Heart left ventricle (tissue), 16 donors: ENCODE measurements at places on chromosomes 1 and 21. TPM values are rescaled to one million over a fixed set of nuclear protein-coding genes. Genes with fewer than 3 reads are reported as not detected.

GRCh38 chr1:203323587-203323986 lies 18.3 kb downstream of the BTG2 start:
- DNase-seq: no peak
- H3K27ac ChIP-seq: peak overlapping the region; percentile 99
- no peak overlapping the region for H3K4me3 ChIP-seq
- no peaks in the 10 kb centered on the region for H3K36me3 ChIP-seq
- no peaks in the 10 kb centered on the region for H3K27me3 ChIP-seq
- H3K4me1 ChIP-seq: peaks cover 7% of the 10 kb centered on the region

- peaks cover 13% of the 10 kb centered on the region for H3K4me1 ChIP-seq
- no peak overlapping the region for H3K27ac ChIP-seq
- no peaks in the 10 kb centered on the region for H3K27me3 ChIP-seq
- no peak for DNase-seq
Observed at GRCh38 chr1:51433972-51434510, 85.0 kb downstream of the EPS15 start.

DNA sequence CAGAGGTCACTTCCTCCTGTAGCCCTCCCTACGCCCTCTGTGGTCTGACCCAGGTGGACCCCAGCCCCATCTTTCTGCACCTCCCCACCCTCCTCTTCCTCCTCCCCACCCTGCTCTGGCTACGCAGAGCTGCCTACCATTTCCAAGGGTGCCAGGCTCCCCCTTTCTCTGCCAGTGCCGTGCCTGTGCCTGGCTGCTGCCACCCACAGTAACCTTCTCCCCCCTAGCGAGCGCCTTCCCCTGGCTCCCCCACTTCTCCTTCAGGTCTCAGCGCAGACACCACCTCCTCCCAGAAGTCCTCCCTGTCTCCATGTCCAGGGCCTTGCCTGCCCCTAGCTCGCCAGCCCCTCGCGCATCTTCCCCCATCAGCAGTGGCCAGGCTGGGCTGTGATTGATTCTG lies 471.5 kb downstream of the PTPRU start:
- peaks cover 13% of the 10 kb centered on the region for H3K4me1 ChIP-seq
- no peak for DNase-seq
- no peak overlapping the region for H3K27ac ChIP-seq
- H3K4me3 ChIP-seq: no peak overlapping the region

- H3K4me3 ChIP-seq: no peak overlapping the region
- H3K4me1 ChIP-seq: no peaks in the 10 kb centered on the region
- no peak for DNase-seq
- peaks cover 8% of the 10 kb centered on the region for H3K27me3 ChIP-seq
Observed at GRCh38 chr1:18541046-18541795, 60.5 kb downstream of the KLHDC7A start.

Gene IQCC
- 0.93 TPM for total RNA-seq

GRCh38 chr1:154689083-154689482 lies 81.1 kb upstream of the ADAR start:
- H3K27ac ChIP-seq: no peak overlapping the region
- H3K4me3 ChIP-seq: no peak overlapping the region
- H3K4me1 ChIP-seq: no peaks in the 10 kb centered on the region
- H3K36me3 ChIP-seq: no peaks in the 10 kb centered on the region

- no peak for DNase-seq
- H3K27ac ChIP-seq: no peak overlapping the region
- no peak overlapping the region for H3K4me3 ChIP-seq
- H3K4me1 ChIP-seq: no peaks in the 10 kb centered on the region
- no peaks in the 10 kb centered on the region for H3K36me3 ChIP-seq
Observed at GRCh38 chr1:62176597-62177312, 17.9 kb upstream of the L1TD1 start.

GRCh38 chr21:36615274-36615964 lies 83.5 kb upstream of the SIM2 start:
- H3K36me3 ChIP-seq: no peaks in the 10 kb centered on the region
- no peak overlapping the region for H3K4me3 ChIP-seq
- no peaks in the 10 kb centered on the region for H3K4me1 ChIP-seq
- no peak for DNase-seq

DNA sequence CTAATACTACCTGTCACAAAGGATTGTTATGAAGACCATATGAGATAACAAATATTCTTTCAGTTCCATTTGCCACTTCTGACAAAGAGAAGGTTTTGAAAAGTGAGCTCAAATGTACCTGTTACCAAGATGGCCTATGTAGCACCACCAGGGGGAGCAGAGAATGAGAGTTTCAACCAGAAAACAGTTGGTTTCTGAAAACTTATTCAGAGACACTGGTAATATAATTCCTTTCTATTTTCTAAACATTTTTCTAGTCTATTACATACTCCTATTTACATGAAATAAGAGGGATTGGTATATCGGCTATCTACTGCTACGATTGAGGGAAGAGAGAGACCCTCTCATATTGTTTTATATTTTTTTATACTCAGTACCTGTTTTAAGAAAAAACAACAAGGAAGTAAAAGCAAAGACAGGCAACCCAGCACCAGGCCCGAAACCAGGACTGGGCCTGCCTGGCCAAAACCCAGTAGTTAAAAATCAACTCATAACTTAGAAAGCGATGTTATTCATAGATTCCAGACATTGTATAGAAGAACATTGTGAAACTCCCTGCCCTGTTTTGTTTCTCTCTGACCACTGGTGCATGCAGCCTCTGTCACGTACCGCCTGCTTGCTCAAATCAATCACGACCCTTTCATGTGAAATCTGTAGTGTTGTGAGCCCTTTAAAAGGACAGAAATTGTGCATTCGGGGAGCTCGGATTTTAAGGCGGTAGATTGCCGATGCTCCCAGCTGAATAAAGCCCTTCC lies 48.3 kb downstream of the IL23R start:
- no peaks in the 10 kb centered on the region for H3K27me3 ChIP-seq
- no peak overlapping the region for H3K27ac ChIP-seq
- no peak for DNase-seq
- no peak overlapping the region for H3K4me3 ChIP-seq

DNA sequence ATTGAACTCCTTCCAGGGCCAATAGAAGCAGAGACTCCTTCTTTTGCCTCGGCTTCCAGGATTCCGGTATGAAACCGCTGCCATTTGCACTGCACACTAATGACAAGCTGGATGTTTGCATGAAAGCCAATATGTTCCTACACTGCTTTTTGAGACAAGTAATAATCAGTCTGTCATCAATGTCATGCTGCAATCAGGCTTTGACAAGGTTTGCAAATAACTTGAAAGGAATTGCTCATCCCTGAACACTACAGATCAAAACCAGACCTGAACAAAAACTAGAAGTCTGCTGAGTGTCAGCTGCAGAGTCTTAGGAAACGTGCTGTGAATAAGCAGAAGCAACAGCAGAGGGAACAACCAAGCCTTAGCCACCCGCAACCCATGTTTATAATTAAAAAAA lies 720.7 kb upstream of the CXADR start:
- no peak overlapping the region for H3K27ac ChIP-seq
- no peaks in the 10 kb centered on the region for H3K27me3 ChIP-seq
- no peak for DNase-seq
- no peaks in the 10 kb centered on the region for H3K36me3 ChIP-seq
- H3K4me1 ChIP-seq: no peaks in the 10 kb centered on the region

Gene TMEM54
- total RNA-seq: 13.0 TPM

DNA sequence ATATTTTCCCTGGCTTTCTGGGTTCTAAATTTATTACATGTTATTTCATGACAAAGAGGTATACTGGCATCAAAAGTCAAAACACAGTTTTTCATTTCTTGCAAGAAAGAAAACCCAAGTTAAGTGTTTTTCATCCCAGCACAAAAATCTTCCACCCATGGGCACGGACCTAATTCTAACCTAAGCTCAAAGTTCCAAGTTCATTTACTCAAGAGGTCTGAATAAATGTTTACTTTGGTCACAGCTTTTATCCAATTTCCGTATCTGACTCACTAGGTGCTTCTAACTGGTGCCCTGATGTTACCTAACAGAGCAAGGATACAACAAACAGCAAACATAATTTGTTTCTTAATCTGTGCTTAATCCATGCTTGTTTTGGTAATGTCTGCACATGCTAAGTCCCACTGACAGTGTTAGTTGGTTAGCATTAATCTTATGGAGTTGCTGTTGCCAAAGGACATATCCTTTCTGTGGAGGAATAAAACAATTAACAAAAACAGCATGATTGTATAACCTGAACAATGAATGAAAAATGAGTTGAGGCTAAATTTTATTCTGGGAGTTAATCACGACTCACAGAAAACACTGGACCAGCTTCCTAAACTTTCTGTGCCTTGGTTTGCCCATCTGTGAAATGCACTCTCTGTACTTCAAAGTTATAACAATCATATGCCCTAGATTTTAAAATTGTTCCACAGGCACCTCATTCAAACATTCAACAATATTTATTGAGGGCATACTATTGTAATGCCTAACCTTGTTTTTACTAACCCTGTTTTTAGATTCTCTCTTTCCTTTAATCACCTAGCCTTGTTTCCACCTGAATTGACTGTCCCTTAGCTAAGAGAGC lies 4.2 kb upstream of the CHD1L start:
- no peak for DNase-seq
- H3K27ac ChIP-seq: no peak overlapping the region
- H3K27me3 ChIP-seq: no peaks in the 10 kb centered on the region
- no peak overlapping the region for H3K4me3 ChIP-seq
- H3K36me3 ChIP-seq: no peaks in the 10 kb centered on the region
- peaks cover 6% of the 10 kb centered on the region for H3K4me1 ChIP-seq

- H3K27ac ChIP-seq: no peak overlapping the region
- no peaks in the 10 kb centered on the region for H3K36me3 ChIP-seq
- no peaks in the 10 kb centered on the region for H3K4me1 ChIP-seq
- no peaks in the 10 kb centered on the region for H3K27me3 ChIP-seq
Observed at GRCh38 chr1:26127235-26128163, 15.9 kb downstream of the PDIK1L start.

Gene MUTYH
- 11.9 TPM for total RNA-seq

- no peaks in the 10 kb centered on the region for H3K27me3 ChIP-seq
- H3K27ac ChIP-seq: no peak overlapping the region
- H3K36me3 ChIP-seq: no peaks in the 10 kb centered on the region
- H3K4me3 ChIP-seq: no peak overlapping the region
- H3K4me1 ChIP-seq: no peaks in the 10 kb centered on the region
Observed at GRCh38 chr1:230753191-230753585, 6.0 kb downstream of the CAPN9 start.

- DNase-seq: no peak
- H3K27me3 ChIP-seq: no peaks in the 10 kb centered on the region
- no peaks in the 10 kb centered on the region for H3K4me1 ChIP-seq
- no peak overlapping the region for H3K4me3 ChIP-seq
- H3K27ac ChIP-seq: no peak overlapping the region
Observed at GRCh38 chr1:171296897-171297296, 17.1 kb upstream of the FMO4 start.

Gene FCRL2
- not detected for total RNA-seq

Gene TNFAIP8L2
- 7.9 TPM for total RNA-seq

DNA sequence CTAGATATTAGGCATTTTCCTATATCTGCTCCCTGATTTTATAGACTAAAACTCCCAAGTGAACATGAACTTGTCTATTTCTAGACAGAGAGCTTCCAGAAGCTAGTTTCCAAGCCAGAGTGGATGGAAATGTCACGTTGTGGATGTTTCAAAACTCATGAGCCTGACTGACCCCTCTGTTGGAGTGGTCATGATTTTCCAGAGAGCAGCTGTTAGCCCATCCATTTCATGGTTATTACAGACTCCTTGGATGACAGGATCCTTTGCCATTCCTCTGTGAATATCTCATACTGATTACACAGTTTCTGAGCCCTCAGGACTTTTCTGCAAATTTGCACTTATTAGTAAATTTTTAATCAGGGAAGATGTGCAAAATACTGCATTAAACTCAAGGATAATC lies 76.8 kb upstream of the ATF3 start:
- H3K4me3 ChIP-seq: no peak overlapping the region
- no peak for DNase-seq
- no peaks in the 10 kb centered on the region for H3K4me1 ChIP-seq
- H3K27me3 ChIP-seq: no peaks in the 10 kb centered on the region

Gene RYR2
- total RNA-seq: 408 TPM

GRCh38 chr1:183019860-183020259 lies 3.4 kb upstream of the LAMC1 start:
- H3K36me3 ChIP-seq: no peaks in the 10 kb centered on the region
- H3K4me1 ChIP-seq: no peaks in the 10 kb centered on the region
- H3K27me3 ChIP-seq: no peaks in the 10 kb centered on the region
- peak overlapping the region; percentile 36 for H3K27ac ChIP-seq

GRCh38 chr1:248897412-248898337 lies 8.4 kb upstream of the PGBD2 start:
- H3K4me3 ChIP-seq: no peak overlapping the region
- no peaks in the 10 kb centered on the region for H3K4me1 ChIP-seq
- H3K27me3 ChIP-seq: no peaks in the 10 kb centered on the region
- H3K36me3 ChIP-seq: no peaks in the 10 kb centered on the region

DNA sequence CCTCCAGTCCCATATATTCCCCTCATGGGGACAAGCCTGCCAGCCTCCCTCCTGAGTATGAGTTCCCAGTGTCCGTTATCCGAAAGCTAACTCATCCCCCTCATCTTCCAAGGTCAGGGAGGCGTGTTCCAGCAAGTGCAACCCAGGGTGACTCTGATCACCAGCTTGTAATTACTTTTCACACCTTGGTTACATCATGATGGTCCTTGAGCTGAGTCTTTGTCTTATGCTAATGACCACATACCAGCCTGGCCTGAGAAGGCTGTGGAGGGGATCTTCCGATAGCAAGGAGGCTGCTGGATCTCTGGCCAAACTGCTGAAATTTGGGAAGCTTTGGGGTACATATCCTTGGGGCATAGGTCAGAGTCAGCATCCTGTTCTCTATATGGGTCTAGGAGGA lies 99.6 kb downstream of the DDX20 start:
- H3K4me3 ChIP-seq: no peak overlapping the region
- H3K4me1 ChIP-seq: peaks cover 4% of the 10 kb centered on the region

Gene TNFRSF9
- not detected for total RNA-seq
